ENCODE measurements at places on chromosomes 6 and 20.

DNA sequence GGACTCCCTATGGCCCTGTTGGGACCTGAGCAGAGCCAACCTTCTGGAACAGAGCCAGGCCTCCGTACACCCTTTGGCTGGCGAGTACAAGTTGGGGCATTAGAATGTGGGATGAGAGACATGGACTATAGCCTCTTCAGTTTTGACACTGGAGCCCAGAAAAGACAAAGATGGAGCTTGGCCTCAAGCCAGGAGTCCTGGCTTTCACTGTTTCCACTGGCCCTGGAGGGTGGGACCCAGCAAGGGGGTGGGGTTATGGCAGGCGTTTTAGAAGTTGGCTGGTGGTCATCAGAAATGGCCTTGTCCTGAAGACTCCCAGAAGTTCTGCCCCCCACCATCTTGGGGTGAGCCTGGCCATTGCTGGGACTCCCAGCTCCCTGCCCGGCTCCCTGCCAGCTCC lies 21.8 kb downstream of the ITPR3 start:
- DNase-seq = no peak

DNA sequence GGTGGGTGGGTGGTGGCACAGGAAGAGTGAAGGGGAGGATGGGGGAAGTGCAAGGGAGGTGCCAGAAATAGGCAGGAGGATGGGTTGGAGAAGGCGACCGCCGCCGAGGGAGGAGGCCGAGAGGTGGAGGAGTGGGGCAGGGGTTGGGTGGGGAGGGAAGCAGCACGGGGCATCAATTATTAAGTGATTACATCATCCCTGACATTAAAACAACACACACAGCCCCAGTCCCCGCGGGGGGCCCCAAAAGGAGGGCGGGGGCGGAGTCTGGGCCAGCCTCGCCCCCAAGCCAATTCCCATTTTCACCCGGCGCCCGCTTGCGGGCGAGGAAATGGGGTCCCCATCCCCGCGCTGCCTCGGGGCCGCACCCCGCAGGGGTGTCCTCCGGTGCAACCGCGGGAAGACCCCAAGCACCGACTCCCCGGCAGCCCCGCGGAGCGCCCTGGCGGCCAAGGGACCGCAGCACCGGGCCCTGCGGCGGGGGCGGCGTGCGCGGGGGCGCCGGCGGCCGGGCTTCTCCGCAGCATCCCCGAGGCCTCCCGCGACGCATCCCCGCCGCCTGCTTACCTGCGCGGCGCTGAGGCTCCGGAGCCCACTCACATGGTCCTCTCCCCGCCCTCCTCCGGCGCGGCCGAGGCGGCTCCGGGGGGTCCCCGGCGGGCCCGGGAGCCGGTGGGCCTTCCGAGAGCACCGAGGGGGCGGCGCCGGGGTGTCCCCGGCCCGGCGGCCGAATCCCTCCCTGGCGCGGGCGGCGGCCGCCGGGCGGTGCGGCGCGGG lies 663 bp downstream of the FYN start:
- peak; percentile 64 for DNase-seq

- DNase-seq = no peak
Measured at GRCh38 chr6:104483225-104483834, 376.4 kb downstream of the HACE1 start.

DNA sequence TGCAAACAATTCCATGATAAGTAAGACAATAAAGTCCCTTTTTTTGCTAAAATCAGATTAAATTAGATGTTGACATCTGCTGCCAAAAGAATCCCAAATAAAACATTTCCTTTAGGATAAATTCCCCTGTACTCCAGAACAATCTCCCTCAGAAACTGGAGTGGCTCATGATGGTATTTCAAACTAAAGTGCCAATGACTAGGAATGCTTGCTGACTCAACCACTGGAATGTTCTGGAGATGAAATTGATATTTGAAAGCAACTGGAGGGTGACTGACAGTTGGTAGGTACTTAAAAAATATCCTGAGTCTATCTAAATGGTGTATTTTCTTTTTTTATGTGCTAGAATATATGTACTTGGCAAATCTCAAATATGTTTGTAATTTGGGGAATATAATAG lies 350.1 kb upstream of the TSHZ2 start:
- no peak for DNase-seq

GRCh38 chr6:20001286-20001685 lies 164.1 kb downstream of the ID4 start:
- DNase-seq = no peak

Measured in activated T-cell treated with anti-CD3 and anti-CD28 coated beads for 4 hours (primary cell).